ENCODE measurements at places on chromosomes 16 and 17.

GRCh38 chr17:72458301-72458700 is 337.5 kb downstream of the SOX9 start:
- DNase-seq: no peak

DNA sequence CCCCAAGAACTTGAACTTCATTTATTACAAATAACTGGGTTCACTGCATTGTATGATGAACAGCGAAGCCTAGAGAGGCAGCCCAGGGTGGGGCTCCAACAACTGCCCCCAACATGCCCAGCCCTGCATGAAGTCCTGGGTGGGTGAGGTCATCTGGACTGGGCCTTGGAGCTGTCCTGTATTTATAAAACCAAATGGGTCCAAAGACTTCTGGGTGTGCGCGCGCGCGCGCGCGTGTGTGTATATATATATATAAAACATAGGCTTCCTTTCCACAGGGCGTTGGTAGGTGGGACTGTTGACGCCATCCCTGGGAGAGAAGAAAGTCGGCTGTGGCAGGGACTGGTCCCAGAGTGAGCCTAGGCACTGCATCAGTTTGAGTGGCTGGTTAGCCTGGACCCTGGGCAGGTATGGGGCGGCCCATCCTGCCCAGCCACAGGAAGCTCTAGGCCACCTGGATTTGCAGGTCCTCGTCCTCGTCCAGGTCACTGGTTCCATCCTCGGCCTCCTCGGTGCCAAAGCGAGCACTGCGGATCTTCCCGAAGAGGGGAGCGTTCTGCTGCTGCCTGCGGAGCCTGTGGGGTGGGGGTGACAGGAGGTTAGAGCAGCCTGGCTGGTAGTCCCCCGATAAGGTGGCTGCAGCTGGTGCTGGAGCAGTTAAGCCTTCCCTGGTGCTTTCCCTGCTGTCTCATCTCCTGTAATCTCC is 23.9 kb downstream of the CCDC102A start:
- no peak for DNase-seq

- no peak for DNase-seq
These were observed 92.5 kb downstream of the SSH2 start for GRCh38 chr17:29837531-29837930.

DNA sequence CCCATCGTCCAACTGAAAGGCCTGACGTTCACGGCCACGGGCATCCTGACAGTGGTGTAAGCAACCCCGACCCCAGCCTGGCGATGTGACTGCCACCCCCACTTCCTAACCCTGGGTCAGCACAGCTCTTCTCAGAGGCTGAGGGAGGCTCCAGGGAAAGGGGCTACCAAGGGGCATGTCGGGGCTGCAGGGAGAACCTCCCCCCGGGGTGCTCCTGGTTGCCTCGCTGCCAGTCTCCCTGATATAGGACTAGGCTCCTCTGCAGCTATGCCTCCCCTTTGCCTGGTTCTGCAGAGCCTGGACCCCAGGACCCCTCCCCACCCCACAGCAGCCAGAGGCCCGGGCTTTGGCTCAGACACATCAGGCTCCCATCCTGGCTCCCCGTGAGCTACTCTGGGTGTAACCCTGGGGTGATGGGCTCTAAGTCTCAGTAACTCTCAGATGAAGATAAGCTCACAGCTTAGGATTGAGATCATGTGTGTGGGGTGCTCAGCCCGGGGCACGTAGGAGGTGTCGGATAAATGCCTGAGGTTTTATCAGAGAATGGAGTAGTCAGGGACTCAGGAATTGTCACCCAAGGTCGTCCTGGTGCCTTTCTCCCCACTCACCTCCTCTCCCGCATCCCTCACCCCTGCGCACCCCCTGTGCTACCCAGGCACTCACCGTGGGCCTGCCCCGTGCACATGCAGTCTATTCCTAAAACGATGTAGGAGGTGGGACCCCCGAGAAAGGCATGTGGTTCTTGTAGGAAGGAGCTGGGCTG is 10.6 kb downstream of the ITGAD start:
- no peak for DNase-seq

DNA sequence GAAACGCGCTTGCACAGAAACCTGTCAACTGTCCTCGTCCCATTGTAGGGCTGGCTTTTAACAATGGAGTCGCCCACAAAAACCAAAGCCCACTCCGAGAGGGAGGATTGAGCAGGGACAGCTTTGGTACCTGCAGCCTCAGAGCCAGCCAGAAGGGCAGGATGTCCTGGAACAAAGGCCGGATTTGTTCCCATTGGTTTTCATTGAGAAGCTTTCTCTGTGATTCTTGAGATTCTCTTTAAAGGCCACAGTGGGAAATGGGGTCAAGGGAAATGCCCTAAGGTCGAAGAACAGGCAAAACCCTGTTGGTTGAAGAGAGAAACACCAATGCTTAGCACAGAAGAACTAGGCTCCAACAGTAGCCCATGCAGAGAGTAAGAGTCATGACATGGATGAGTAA is 65.4 kb downstream of the C16orf78 start:
- no peak for DNase-seq

DNA sequence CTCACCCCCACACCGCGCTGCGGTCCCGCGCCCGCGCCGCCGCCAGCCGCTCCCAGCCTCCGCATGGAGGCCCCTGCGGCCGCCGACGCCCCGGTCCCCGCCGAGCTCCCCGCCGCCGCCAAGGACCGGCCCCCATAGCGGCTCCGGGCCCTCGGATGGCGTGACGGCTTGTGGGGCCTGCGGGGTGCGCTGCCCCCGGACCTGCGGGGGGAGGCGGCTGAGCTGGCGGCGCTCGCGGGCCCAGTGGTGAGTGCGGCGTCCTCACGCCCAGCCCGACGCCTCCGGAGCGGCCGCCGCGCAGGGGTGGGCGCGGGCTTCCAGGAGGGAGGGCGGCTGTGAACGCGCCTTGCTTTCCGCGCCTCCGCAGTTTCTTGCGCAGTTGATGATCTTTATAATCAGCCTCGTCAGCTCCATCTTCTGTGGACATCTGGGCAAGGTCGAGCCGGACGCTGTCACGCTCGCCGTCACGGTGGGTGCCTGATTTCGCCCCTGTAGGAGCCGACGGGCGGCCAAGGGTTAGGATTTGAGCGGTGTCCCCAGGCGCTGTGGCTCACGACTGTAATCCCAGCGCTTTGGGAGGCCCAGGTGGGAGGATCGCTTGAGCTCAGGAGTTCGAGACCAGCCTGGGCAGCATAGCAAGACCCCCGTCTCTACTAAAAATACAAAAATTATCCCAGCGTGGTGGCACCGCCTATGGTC is 46.4 kb downstream of the SLC47A1 start:
- DNase-seq: no peak

GRCh38 chr16:7422036-7422888 is 89.6 kb downstream of the RBFOX1 start:
- DNase-seq: no peak

DNA sequence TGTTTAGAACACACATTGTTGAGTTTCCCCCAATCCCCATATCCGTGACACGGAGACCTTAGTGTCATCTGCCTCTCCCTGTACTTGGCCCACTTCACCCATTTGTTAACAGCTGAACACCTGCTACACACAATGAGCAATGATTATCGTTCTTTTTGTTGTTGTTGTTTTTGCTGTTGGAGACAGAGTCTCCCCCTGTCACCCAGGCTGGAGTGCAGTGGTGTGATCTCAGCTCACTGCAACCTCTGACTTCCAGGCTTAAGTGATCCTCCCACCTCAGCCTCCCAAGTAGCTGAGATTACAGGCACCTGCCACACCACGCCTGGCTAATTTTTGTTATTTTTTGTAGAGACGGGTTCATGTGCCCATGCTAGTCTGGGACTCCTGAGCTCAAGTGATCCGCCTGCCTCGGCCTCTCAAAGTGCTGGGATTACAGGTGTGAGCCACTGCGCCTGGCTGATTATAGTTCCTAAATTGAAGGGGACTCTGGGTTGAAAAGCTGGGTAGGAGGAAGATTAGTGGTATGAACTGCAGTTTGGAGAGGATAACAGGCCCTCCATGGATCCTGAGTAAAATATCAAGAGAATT is 21.6 kb downstream of the NDE1 start:
- no peak for DNase-seq

- no peak for DNase-seq
These were observed 11.3 kb downstream of the NOG start for GRCh38 chr17:56604691-56605290.

DNA sequence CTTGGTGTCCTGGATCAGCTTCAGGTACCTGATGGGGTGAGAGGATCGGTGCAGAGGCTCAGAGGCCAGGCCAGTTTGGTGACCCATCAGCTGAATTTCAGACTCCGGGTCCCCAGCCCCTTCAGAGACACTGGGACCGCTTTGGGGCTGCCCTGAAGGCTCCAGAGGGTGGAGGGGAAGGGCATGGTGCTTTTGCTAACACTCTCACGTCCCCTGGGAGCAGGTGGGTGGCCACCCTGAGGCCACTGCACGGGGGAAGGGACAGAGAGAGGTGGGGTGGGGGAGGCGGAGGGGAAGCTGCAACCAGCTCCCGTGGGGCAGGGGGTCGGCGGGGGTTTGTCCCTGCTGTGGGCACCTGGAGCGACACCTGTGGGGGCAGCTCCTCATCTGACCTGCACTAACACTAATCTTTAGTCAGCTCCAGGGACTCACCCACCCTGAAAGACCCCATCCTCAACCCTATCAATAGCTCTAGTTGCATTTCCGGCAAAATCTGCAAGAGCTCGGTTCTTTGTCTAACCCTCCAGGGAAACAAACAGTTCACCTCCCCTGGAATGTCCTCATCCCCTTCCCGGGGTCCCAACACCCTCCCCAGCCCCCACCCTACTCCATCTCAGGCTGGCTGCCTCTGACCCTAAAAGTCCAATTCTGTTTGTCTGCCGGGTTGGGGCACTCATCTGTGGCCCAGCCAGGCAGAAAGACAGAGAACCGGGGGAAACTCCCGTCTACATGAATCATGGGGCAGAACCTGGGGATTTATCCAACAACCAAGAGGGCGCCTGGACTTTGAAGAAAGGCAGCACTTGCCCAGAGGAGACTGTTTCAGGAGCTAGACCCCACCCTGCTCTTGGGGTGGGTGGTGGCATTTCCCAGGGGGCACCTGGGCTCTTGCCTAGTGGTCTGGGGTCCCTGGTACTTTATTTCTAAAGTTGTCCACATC is 91.9 kb upstream of the CBX4 start:
- peak; percentile 49 for DNase-seq

DNA sequence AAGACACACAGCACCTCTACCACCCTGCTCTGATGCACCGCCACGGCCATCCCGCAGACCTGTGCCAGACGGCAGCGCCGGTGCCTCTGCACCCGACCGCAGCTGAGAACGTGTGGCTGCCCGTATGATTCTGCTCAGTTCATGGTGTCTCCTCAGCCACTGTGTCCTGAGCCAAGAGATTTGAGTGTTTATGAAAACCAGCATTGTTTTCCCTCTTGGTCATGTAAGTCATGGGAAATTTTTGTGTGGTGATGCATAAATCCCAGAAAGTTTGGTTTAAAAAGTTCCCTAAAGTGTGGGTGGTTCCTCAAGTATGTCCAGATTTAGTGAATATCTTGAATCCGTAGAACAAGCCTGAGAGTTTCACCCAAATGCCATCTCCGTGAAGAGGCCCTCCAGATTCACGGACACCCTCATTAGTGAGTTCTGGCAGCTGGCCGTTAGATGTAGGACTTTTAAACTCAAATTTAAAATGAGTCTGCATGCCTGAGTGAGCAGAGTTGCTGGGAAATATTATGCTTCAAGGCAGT is 57.6 kb downstream of the CDRT4 start:
- DNase-seq: peak; percentile 89

DNA sequence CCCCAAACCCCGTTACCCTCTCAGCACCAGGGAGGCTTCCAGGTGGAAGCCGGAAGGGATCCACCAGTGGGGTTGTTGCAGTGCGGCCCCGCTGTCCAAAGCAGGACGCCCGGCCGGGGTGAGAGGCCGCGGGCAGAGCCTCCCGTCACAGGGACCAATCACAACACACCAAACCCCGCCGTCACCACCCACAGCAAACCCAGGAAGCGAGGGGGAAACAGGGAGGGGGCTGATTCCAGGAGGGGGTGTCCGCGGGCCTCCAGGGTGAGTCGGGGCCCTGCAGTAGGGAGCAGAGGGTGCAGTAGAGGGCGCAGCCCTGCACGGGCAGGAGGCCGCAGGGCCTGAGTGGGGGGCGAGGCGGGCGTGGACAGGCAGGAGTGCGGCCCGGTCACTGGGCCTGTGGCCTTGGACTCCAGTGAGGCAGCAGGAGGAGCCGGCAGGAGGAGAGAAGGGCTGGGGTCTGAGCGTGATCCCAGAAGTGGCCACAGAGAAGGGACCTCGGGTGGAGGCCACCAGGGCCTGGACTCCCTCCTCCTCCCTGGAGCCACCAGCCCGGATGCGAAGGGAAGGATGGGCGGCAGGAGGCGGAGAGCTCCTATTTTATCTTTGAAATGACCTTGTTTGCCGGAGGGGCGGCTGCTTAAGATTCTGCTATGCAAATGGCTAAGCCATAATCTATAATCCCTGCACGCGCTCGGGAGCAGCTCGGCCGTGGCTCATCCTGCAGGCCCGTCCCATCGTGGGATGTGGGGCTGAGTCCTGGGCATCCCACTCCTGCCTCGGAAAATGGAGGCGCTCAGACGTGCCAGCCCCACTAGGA is 41.5 kb downstream of the ZFPM1 start:
- DNase-seq: no peak

- DNase-seq: peak; percentile 3
These were observed 4.6 kb upstream of the DRC7 start for GRCh38 chr16:57689762-57690558.

- peak; percentile 72 for DNase-seq
These were observed 1.2 kb upstream of the MPRIP start for GRCh38 chr17:17041018-17041521.

DNA sequence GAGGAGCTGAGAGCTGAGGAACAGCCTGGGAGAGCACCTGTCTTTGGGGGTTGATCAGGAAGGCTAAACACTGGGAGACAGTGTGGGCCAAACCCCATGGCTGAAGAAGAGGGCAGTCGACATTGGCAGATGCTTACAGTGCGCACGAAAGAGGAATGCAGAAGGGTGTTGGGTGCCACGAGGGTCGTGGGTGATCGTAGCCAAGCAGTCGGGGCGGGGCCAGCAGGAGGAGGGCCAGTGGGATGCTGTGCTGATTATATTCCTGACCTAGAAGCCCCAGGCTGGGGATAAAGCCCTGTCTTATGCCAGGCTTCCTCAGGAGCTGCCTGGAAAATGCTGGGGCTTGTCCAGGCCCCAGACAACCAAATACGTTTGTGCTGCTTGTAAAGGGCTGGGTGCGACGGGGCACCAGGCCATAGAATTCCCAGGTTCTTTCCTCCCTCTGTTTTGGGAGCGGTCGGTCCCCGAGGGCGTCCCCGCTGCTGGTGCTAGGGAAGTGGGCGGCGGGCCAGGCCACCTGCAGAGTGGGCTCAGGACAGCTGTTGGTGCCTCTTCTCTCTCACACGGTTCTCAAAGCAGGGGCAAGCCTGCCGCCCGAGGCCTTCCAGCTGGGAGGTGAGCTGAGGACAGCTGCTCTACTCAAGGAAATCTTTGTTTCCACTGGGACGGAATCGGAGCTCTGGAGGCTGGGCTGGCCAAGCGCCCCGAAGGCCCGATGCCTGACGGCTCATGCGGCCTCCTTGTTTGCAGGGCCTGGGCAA is 10.0 kb downstream of the C1QTNF1 start:
- DNase-seq: no peak

GRCh38 chr16:26316683-26317464 is 625.1 kb downstream of the HS3ST4 start:
- no peak for DNase-seq

GRCh38 chr17:57499648-57500049 is 243.3 kb downstream of the MSI2 start:
- no peak for DNase-seq
